ENCODE measurements at places on chromosomes 1 and 21. TPM values are rescaled to one million over a fixed set of nuclear protein-coding genes. Genes with fewer than 3 reads are reported as not detected.
A peak's percentile ranks its signal among the peaks of the same experiment; 100 is the strongest.

- DNase-seq: no peak
These were observed 3.0 kb upstream of the FOXD3 start for GRCh38 chr1:63319046-63320021.

DNA sequence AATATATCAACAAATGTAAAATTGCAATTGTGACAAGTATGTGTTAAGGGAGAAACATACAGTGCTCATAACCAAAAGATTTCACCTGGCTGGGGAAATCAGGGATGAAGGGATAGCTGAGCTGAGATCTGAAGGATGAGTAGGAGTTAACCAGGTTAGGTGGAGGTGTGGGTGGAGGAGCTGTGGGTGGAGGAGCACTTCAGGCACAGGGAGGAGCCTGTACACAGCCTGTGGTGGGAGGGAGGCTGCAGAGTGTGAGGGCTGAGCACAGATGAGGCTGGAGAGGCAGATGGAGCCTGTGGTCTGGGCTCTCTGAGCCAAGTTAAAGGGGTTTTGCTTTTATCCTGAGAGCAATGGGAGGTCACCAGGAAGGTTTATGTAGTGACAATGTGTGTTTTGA lies 111.9 kb downstream of the XCL2 start:
- no peak for DNase-seq

DNA sequence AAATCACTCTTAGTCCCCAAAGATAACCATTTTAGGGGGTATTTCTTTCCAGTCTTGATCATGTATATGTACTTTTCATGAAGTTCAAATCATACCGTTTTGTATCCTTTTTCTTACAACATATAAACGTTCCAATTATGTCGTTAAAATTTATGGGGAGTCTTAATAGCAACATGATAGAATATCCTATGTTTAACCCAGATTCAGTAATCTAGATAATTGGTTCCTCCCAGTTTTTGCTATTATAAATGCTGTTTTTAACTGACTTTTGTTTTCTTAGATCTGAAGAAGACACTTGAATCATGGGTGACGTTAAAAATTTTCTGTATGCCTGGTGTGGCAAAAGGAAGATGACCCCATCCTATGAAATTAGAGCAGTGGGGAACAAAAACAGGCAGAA lies 3.1 kb downstream of the DHX9 start:
- DNase-seq: no peak

DNA sequence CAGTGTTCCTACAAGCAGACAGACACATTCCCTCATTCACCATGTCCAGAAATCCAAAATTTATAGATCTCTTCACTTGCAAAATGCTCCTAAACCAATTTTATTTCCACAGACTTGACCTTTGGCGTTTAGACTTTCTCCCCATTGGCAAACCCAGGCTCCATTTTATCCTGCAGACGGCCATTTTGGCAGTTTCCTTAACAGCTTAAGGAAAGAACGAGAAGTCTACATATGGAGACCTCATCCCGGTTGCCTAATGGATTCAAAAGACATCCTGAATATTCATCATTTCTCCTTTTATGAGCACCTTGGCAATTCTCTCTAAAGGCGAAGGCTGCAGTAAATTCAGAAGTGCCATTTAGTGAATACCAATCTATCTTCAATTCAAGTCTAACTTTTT lies 132.9 kb downstream of the HLX start:
- DNase-seq: no peak

DNA sequence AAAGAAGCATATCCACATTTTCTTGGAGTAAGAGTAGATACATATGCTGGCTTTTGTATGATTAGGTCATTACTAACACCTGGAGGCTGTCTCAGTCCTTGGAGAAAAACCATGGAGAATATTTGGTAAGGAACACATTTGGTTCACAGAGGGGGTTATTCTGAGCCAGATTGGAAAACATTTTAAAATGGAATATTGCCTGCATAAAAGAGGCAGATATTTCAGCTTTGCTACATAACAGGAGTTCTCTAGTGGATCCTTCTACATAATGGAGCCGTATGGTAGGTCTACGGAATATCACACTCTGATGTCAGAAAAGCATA lies 415.1 kb downstream of the ADGRL2 start:
- DNase-seq: no peak

- no peak for DNase-seq
These were observed 127.4 kb downstream of the HMCN1 start for GRCh38 chr1:185861630-185862029.

DNA sequence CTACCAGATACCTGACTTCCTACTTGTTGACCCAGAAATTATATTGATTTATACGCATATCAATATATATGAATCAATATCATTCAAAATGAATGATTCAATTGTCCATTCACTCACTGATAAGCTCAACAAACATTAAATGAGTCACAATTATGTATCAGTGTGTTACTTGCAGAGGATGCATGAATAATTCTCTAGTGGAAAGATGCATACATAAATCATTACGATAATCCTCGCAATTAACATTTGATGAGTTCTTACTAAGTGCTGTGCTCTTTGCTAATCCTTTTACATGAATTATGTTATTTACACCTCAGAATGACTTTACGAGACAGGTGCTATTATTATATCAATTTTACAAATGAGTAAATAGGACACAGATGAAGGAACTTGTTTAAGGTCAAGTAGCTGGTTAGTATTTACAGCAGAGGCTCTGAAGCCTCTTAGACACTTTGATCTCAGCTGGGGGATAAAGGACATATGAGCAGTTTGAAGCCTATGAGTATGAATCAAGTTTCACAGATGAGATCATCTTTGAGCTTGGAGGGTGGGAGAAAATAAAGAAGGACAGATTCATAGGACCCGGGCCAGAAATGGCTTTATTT lies 112.8 kb upstream of the ADAMTS5 start:
- no peak for DNase-seq

DNA sequence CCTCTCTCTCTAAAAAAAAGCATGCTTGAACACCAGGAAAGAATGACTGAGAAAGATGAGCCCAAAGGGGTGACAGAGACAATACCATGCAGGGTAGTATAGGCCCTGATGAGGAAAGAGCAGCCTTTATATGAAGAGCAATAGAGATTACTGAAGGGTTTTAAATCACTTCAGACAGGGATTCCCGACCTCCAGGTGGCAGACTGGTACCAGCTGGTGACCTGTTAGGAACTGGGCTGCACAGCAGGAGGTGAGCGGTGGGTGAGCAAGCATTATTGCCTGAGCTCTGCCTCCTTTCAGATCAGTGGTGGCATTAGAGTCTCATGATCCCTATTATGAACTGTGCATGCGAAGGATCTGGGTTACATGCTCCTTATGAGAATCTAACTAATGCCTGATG lies 30.8 kb upstream of the GTF2B start:
- no peak for DNase-seq

DNA sequence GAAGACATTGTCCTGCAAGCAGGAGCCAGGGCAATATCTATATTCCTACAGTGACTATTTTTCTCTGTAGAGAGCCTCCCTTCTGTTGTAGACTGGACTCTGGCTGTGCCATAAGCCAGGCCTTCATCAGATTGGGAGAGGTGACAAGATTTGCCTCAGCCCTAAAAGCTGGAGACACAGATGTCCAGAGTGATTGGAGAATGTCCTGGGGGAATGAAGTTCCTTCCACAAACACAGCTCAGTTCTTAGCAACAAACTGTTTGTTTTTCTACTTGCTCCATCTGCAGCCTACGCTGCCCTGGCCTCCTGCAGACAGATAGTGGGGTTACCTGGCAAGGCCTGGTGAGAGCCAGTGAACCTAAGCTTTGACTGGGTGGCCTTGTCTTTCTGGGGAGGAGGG lies 29.9 kb upstream of the SNX27 start:
- no peak for DNase-seq

DNA sequence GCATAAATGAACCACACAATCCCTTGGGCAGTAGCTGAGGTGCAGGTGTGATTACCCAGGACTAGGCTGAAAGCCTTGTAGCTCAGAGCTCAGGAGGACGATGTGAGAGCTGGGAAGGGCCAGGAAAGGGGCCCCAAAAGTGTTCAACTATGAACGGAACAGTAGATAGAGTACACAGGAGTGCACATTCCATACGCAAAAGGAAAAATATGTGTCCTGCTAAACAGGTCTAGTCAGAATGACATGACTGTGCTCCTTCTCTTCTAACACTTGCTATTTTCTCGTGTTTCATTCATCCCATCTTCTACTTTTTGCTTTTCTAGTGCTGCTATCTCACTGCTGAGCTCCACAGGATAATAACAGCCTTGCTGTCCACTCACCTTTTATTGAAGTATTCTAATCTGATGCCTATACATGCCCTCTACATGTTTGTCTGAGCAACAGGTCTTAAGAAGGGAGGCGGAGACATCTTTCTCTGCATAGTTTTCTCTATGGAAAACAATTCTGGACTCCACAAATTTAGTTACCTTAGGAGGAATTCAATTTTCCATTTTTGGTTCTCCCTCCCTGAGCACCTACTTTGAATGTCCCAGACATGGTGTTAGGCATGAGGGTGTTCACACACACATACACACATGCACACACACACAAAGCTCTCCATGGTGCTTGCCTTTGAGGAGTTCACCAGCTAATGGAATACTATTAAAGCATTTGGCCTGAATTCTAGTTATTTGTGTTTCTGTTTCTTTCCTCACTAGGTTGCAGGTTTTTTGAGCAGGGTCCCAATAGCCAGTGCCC lies 3.4 kb downstream of the S100A10 start:
- DNase-seq: no peak

DNA sequence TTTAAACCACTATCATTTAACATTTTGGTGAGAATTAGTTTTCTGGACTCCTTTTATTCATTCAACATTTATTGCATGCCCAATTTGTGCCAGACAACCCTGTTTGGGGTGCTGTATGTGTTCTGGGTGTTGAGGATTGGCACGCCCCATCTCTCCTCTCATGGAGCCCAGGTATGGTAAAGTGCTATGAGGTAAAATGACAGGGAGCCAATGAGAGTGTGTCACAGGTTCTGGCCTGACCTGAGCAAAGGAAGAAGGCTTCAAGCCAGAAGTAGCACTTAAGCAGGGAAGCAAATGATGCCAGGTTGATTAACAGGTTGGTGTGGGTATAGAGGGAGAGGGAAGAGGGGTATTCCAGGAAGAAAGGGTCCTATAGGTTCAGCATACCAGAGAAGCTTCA lies 21.1 kb upstream of the SLC22A15 start:
- DNase-seq: no peak

DNA sequence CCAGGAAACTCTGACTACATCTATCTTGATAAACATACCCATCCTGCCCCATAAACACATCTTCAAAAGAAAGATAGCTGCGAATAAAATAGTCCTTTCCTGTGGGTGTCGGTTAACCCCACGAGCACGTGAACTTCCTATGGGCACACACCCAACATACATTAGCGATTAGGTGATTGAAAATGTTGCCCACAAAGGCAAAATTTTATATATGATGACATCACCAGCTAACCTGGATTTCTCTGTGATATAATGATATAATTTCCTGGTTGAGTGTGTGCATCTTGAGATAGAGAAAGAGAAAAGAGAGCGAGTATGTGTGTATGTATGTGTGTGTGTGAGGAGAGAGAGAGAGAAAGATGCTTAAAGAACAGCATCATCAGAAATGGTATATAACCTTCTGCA lies 296.1 kb downstream of the PTPRC start:
- peak; percentile 44 for DNase-seq

GRCh38 chr1:226111883-226112261 lies 49.4 kb downstream of the H3-3A start:
- no peak for DNase-seq

DNA sequence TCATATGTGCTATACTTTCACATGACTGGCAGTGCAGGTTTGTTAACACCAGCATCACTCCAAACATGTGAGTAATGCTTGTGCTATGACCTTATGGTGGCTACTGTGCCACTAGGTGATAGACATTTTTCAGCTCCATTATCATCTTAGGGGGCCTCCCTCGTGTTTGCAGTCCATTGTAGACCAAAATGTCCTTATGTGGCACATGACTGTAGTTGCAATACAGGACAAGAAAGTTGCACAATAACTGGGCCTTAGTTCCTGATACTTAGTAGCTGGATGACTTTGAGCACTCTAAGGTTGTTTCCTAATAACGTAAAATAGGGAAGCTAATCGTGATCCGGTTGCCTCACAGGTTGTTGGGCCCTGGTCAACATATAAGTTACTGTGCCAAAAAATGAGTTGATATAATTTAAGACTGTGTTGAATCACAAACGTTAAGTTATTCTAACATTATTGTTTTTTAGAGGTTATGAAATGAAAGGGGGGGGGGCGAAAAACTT lies 511 bp upstream of the SNX27 start:
- DNase-seq: no peak

DNA sequence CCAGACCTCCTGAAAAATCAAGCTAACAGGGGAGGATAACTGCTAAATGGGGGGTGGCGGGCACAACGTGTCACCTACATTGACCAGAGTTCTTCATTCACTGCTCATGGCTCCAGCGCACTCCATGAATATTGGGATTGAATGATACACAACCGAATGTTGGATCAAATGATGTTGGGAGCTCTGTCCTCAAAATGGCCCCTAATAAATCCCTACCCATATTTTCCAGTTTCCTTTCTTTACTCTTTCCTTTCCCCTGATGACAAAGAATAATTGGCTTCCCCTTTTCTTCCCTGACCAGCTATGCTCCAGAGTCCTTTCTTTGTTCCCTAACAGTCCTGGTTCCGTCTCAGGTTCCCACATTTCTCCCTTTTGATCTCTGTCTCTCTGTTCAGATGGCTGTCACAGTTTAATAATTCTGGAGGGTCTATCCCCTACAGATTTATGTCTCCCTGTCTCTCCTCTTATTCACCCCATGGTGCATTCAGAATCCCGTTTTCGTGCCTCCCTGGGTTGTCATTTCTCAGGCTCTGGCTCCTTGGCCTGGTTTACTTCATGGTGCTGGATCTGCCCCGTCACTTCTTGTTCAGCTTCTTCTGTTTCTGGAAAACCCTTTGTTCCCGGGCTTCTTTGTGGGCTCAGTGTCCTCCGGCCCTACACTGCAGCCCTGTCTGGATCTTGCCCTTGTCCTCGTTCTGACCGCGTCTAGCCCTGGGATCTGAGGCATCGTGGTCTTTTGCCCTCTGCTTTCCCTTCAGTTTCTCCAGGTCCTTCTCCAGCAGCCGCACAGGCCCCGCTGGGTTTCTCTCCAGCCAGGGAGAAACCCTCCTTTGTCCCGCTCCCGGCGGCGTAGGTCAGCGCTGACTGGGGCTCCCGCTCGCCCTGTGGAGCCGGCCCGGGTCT lies 78.3 kb downstream of the NDUFS5 start:
- no peak for DNase-seq

GRCh38 chr1:182666706-182667105 lies 17.7 kb downstream of the RGS8 start:
- no peak for DNase-seq

Gene KRTAP6-1
- not detected for total RNA-seq

Gene PROX1
- not detected for total RNA-seq

Gene LHX8
- total RNA-seq: not detected

Gene AMY1C
- total RNA-seq: not detected

Gene FAM177B
- not detected for total RNA-seq

Gene SPRR2B
- not detected for total RNA-seq

Gene TMEM54
- 2.0 TPM for total RNA-seq

Gene RBM15
- 77.8 TPM for total RNA-seq

Gene KIAA0040
- total RNA-seq: 37.4 TPM

Gene FAM43B
- total RNA-seq: not detected

Gene SELENBP1
- total RNA-seq: not detected

Gene NFASC
- 0.23 TPM for total RNA-seq

Data from activated T-cell treated with anti-CD3 and anti-CD28 coated beads, Interleukin-2, amount 50 U/mL, for 72 hours (primary cell).